ENCODE measurements at places on chromosomes 2 and 18.

DNA sequence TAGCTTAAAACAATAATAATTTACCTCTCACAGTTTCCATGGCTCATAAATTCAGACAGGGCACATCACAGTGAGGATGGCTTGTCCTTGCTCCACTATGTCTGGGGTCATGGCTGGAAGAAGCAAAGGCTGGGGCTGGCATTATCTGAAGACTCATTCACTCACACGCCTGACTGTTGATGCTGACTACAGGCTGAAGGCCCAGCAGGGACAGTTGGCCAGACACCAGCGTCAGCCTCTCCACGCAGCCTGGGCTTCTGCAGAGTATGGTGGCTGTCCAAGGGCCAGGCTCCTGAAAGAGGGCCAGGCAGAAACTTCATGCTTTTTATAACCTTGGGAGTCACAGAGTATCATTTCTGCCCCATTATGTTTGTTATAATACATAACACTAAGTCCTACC, 33.4 kb downstream of the YPEL5 start:
- H3K4me1 ChIP-seq, result peaks cover 12% of the 10 kb centered on the region
- H3K27me3 ChIP-seq, result no peaks in the 10 kb centered on the region
- H3K4me3 ChIP-seq, result no peak overlapping the region

DNA sequence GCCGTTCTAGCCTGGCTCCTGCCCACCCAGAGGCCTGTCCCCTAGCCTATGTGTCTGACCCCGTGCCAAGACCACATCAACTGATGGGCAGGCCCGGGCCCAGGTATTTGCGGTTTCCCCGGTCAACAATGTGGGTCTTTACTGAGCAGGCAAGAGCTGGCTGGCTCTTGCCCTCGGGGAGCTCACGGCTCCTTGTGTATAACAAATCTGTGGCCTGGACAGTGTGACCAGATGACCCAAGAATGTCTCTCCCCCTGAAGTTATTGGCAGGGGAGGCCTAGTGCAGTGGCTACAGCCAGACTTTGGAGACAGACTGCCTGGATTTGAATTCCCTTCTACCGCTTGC, 179.6 kb downstream of the KLHL29 start:
- H3K36me3 ChIP-seq, result no peaks in the 10 kb centered on the region
- no peaks in the 10 kb centered on the region for H3K27me3 ChIP-seq
- no peak overlapping the region for H3K4me3 ChIP-seq
- peak overlapping the region; percentile 63 for H3K27ac ChIP-seq
- H3K4me1 ChIP-seq, result peaks cover 14% of the 10 kb centered on the region

DNA sequence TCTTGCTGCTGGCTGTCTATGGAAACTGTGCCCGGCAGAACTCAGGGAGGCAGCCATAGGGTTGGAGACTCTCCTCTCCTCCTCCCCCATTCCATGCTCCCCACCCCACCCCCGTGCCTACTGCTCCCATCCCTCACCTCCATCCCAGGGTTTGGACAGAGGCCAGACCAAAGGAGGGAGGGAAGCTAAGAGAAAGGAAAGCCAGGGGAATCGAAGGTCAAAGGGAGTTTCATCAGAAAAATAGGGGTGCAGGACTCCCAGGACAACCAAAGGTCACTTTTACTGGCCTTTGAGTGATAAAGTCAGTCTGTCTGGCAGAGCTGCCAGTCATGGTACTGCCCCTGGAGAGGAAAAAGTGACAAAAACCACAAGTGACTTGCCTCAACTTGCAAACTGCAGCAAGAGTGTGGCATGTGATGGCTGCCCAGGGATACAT, 187.3 kb upstream of the CTAGE1 start:
- H3K27ac ChIP-seq, result peak overlapping the region; percentile 65
- H3K4me1 ChIP-seq, result peaks cover 45% of the 10 kb centered on the region

DNA sequence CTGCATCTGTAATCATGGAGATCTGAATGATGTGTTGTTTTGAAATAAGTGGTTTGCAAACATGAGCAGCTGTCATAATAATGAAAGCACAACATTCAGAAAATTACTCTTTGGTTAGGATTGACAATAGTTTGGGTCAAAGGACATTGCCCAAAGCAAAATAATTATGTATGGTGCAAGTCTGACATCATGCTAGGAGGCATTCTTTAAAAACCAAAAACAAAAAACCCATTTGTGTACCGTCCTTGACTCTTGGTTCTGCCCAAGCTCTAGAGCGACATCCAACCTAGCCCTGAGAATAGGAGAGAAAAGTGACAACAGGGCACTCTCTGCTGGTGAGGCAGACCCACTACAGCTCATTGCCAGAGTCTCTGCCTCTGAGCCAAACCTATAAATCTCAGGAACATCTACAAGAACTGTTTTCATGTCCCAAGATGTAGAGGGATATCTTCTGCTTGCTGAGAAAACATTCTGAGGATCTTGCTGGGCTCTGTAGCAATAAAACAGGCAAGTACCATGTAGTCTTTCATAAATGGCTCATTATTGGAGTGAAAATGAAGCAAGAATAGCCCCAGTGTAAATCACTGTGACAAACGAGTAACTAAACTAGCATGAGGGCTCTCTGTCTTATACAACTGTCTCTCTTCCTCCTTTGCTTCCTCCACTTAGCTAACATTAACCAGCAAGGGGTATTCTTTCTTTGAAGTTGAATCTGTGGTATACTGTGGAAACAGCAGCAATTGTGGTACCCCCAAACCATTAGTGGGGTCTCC, 266.8 kb upstream of the CXCR4 start:
- no peaks in the 10 kb centered on the region for H3K36me3 ChIP-seq
- no peaks in the 10 kb centered on the region for H3K27me3 ChIP-seq
- H3K4me3 ChIP-seq, result no peak overlapping the region
- no peaks in the 10 kb centered on the region for H3K4me1 ChIP-seq
- no peak overlapping the region for H3K27ac ChIP-seq

- no peaks in the 10 kb centered on the region for H3K27me3 ChIP-seq
- no peak overlapping the region for H3K27ac ChIP-seq
- H3K36me3 ChIP-seq, result no peaks in the 10 kb centered on the region
These were observed 49.0 kb downstream of the SETBP1 start for GRCh38 chr18:44729631-44730101.

DNA sequence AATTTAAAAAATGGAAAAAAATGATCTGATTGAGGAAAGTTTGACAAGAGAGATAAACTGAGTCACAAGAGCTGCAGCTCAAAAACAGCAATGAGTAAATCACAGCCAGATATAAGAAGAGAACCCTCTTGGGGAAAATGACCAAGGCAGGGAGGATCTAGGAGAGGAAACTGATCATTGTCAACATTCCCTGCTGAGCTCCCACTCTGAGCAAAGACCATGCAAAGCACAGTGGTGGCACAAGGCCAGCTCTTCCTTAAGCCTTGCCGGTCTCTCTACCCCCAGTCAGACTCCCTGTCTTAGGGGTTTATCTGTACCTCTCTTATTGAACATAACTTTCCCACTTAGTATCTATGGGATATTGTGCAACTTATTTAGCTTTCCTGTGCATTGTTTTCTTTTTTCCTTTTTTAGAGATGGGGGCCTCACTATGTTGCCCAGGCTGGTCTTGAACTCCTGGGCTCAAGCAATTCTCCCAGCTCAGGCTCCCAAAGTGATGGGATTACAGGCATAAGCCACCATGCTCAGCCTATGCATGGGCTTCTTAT, 54.0 kb upstream of the PPP1CB start:
- no peaks in the 10 kb centered on the region for H3K4me1 ChIP-seq
- DNase-seq, result no peak
- no peak overlapping the region for H3K27ac ChIP-seq
- no peak overlapping the region for H3K4me3 ChIP-seq
- H3K36me3 ChIP-seq, result no peaks in the 10 kb centered on the region

- no peak overlapping the region for H3K27ac ChIP-seq
- no peak for DNase-seq
- H3K36me3 ChIP-seq, result no peaks in the 10 kb centered on the region
- H3K4me1 ChIP-seq, result peaks cover 15% of the 10 kb centered on the region
- no peaks in the 10 kb centered on the region for H3K27me3 ChIP-seq
- H3K4me3 ChIP-seq, result no peak overlapping the region
These were observed 1.3 kb upstream of the ZNF512 start for GRCh38 chr2:27581417-27582128.

- H3K27me3 ChIP-seq, result no peaks in the 10 kb centered on the region
- no peak overlapping the region for H3K27ac ChIP-seq
- H3K4me1 ChIP-seq, result no peaks in the 10 kb centered on the region
- no peak for DNase-seq
These were observed 118.4 kb upstream of the NOSTRIN start for GRCh38 chr2:168683996-168684395.

DNA sequence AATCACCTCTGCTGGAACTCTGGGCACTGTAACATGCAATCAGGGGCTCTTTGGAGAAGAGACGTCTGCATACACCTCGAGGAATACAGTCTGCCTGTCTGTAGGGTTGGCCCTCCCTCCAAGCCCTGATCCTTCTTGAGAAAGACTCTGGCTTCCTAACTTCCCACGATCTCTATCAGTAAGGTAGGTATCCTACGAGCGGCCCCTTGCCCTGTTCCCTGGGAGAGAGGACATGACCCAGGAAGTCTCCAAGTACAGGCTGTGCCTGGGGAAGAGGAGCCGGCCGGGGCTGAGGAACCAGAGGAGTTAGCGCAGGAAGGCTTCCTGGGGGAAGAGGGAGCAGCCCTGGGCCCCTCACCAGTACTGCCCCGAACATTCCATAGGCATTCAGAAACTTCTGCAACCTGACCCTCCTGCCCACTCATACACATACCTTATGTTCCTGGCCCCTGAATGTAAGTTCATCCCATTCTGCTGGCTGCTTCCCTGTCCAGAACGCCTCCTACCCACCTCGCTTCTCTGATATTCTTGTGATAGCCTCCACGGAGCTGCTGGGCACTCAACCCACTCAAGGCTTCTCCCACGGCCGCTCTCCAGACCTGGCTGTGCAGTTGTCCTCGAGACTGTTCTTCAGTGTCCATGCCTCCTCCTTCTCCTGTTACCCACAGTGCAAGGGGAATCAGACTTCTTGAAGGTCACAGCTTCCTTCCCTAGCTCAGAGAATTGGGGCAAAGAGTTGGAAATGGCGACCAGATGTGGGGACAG, 116.1 kb downstream of the CYP26B1 start:
- no peak overlapping the region for H3K27ac ChIP-seq
- no peaks in the 10 kb centered on the region for H3K27me3 ChIP-seq
- no peaks in the 10 kb centered on the region for H3K4me1 ChIP-seq
- DNase-seq, result peak; percentile 48
- H3K36me3 ChIP-seq, result no peaks in the 10 kb centered on the region
- no peak overlapping the region for H3K4me3 ChIP-seq

DNA sequence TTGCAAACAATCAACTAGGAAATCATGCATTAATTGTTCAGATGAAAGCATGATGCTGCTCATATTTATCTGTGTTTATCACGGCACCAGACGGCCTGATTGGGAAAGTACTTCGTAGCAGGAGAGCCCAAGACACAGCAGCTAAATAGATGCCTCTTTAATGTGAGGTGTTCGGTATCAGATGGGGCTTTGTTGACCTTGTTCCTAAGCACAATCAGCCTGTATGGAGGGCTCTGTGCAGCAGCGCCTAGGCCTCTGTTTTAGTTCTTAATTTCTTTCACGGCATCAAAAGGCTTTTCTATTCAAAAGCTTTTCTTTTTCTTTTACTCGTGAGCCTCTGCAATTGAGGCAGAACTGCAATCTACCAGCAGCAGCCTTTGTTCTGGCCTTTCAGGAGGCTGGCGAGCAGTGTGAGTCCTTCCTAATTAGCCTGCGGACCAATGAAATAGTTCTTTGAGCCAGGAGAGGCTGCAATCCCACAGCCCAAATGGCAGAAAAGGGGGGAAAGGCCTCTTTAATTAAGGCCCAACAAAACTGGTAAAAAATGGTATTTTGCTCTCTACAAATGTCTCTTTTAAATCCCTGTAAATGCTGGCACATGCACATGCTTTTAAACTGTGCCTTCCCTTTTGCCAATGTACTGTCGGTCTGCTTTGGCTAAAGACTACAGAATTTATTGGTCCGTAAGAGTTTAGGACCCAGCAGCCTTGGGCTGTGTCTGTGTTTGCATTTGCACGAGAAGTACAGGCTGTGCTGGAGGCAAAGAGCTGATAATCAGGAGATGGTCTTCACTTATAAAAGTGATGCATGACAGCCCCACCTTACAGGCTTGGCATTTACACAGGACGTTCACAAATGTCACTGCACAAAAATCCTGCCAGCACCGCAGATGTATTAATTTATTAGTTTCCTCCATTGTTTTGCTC, 159.6 kb downstream of the RND3 start:
- H3K27ac ChIP-seq, result no peak overlapping the region
- H3K36me3 ChIP-seq, result no peaks in the 10 kb centered on the region
- H3K4me1 ChIP-seq, result no peaks in the 10 kb centered on the region
- H3K27me3 ChIP-seq, result no peaks in the 10 kb centered on the region
- H3K4me3 ChIP-seq, result no peak overlapping the region
- no peak for DNase-seq

DNA sequence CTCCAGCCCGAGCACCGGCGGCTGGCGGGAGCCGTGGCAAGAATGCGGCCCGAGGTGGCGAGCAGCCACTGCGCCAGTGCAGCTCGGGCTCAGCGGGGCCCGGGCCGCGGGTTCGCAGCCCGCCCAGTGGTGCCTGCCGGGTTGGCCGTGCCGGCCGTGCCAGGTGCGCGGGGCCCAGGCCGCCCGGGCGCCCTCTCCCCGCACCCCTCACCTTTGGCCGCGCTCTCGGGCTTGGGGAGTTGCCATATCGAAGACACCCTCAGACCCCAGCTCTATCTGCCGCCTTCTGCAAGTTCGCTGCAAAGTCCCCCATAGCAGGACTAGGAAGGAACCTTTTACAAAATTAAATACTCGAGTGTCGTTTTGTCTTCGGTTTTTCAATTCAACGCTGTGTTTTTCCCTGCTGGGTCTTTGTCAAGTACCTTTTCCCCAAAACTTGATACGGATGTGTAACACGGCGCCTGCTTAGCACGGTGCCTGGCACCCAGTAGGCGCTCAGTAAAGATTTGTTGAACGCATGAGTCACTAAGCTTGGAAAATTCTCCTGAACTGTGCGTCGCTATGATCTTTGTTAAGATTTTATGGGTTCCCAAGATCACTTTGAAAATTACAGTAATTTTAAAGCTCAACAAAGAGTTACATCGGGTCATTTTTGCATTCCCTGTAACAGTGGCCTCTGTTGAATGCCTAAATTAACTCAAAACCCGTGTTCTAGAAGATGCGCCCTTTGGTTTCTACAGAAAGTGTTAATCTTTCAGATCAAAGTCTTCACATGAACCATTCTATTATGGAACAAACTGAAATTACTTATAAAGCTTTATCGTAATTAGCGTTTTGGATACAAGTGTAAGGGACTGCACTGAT, 750 bp downstream of the STRADB start:
- no peaks in the 10 kb centered on the region for H3K27me3 ChIP-seq
- peak overlapping the region; percentile 97 for H3K4me3 ChIP-seq
- peaks cover 33% of the 10 kb centered on the region for H3K4me1 ChIP-seq

DNA sequence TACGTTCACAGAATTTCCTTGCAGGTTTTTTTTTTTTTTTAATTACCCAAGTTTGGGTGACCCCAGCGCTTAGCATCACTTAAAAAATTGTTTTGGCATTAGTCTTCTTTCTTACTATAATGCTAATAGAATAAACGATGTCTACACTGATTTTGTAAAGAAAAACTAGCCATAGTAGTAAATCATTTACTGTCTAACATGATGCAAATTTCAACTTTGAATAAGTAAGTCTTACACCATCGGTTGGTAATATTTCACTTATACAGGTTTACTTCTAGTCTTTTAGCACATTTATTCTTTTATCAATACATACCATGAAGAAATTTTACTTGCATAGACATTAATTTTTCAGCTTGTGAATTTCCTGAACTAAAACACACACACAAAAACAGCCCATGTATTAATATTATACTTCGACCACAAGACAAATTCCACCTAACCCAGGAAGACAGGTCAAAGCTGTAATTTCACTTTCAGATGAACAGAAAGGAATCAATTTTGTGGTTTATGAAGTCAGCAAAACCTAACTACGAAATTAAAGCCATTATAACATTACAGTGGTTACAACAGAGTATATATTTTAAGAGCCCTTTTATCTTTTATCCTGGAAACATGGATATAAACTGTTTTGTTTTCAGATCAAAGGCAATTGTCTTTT, 1.9 kb downstream of the YES1 start:
- H3K4me1 ChIP-seq, result peaks cover 23% of the 10 kb centered on the region
- H3K27ac ChIP-seq, result no peak overlapping the region
- peak overlapping the region; percentile 90 for H3K4me3 ChIP-seq
- no peaks in the 10 kb centered on the region for H3K36me3 ChIP-seq
- no peak for DNase-seq
